NCI-H2081 treated with DMSO at 0.1 percent for 48 hours (cell line): ENCODE measurements at places on chromosomes 1 and 21.

GRCh38 chr1:180947499-180947885, 34.8 kb downstream of the KIAA1614 start:
- DNase-seq: no peak

DNA sequence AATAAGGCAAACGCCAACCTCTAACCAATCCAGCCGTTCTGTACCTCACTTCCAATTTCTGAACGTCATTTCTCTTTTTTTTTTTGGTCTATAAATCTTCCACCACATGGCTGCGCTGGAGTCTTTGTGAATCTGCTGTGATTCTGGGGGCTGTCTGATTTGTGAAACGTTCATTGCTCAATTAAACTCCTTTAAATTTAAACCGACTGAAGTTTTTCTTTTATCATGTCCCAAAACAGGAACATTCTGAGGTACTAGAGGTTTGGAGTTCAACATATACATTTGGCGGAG, 65.5 kb upstream of the BACH1 start:
- DNase-seq: no peak

DNA sequence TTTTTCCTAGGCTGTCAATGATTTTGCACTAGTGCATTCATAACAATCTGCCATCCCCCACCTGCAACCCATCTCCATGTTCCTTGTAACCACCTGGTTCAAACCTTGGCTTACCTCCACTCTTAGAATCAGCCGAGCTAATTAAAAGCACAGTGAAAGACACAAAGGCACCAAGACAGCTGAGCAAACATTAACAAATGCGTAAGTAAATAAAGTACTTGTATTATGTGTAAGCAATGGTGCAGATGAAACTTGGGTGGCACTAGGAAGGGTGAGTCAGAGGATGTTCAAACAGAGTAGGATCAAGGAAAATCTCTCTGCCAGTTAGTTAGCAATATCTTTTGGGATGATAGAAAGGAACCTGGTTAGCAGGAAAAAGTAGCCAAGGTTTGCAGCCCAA, 5.1 kb upstream of the FOXJ3 start:
- peak; percentile 100 for DNase-seq

- no peak for DNase-seq
Measured at GRCh38 chr1:208866386-208866955, 622.3 kb upstream of the PLXNA2 start.

- no peak for DNase-seq
Measured at GRCh38 chr1:111615870-111616715, 3.5 kb upstream of the RAP1A start.

GRCh38 chr1:192263436-192263835, 53.4 kb upstream of the RGS21 start:
- DNase-seq: no peak

DNA sequence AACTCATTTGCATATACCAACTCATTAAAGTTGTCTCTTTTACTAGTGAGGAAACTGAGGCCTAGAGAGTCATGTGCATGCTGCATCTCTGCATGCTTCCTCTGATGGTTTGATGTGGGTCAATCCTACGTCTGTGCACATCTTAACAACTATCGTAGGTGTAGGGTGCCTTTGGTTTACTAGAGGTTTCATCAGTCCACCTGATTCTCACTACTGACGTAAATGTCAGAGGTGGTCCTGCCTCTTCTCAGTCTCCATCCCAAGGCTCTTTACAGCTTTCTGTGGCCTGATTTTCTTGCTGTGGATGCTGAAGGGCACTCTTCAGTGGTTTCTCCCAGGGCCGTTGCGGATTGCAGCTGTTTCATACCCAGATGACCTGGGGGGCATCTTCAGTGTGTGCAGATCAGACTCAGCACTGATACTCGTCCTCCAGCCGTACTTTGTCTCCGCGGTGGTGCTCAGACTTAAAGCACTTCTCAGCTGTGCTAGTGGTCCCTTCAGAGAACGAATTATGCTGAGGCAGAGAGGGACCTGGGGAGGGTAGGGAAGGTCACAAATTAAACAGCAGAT, 407.0 kb downstream of the KIF26B start:
- DNase-seq: no peak

DNA sequence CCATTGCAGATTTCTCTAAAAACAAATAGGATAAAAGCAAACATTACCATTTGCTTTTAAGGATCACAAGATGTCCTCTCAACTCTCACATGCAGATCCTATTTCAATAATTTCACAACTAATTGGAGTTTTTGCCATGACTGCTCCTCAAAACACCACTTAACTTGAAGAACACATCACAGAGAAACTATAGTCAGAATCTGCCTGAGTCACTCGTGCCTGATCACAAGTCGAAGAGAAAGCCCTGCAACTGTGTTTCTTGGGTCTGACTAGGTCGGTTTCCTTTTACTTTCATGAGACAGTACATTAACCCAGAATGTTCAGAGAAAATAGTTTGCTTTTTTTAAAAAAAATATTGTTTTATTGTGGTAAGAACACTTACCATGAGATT, 46.3 kb upstream of the SMYD2 start:
- DNase-seq: peak; percentile 96
